ENCODE measurements at places on chromosomes 13 and 19. TPM values are rescaled to one million over a fixed set of nuclear protein-coding genes. Genes with fewer than 3 reads are reported as not detected.

The PRKCSH gene
- total RNA-seq = 425 TPM

The ZNF723 gene
- not detected for total RNA-seq

The ZNF333 gene
- total RNA-seq = 9.2 TPM

The IL4I1 gene
- total RNA-seq = 0.71 TPM

The RFPL4AL1 gene
- not detected for total RNA-seq

The PALM gene
- 43.7 TPM for total RNA-seq

The SOX1 gene
- not detected for total RNA-seq

The ADGRE1 gene
- not detected for total RNA-seq

The PLEKHF1 gene
- total RNA-seq = 5.5 TPM

The KCNN1 gene
- total RNA-seq = 0.61 TPM
